GM18507 (cell line): ENCODE measurements at places on chromosomes 5 and 9.

DNA sequence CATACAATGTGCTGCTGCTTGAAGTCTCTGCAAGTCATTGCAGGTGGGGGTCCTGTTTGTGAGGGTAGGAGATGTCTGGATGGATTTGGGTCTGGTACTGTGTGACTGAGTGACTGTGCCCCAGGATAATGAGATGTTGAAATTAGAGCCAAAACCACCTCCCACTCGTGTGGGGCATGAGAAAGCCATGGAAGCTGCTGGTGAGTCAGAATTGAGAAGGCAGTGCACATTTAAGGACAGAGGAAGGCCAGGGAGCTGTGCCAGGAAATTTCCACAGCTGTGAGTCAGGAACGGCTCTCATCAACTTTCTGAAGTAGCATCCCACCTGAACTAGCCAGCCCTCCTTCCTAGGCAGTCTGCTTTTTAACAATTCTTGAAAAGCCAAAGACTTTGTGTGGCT, 229.8 kb downstream of the DRD1 start:
- DNase-seq, result no peak

DNA sequence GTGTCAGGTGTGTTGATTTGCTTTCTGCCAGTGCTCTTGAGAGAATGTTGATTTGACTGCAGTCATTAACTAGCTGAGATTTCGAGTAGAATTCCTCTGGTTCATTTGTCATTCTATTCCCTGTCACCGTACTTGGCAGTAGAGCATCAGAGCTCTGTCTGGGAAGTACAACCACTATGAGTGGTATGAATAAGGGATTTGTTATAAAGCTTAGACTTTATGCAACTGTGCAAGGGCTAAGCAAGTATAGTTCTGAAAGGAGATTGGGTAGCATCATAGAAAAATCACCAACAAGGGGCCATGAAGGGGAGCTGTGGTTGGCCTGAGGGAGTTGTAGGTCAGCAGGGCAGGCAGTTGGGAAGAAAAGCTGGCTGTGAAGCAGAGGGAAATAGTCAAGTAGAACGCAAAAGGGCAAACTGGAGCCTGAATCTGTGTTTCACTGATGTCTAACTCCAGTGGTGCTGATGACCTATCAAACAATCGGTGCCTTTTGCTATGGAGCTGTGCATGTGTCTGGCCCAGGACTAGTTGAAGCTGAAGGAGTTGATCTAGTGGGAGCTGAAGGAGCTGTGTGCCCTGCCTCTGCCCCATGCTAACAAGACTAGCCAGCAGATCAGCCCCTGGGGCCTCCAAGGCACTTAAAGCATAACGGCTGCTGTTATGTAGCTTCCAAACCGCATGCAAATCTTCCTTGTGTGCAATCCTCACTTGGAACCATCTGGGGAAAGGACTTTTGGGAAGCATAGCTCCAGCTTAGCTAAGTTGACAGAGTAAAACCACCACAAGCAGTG, 110.0 kb downstream of the SLC28A3 start:
- no peak for DNase-seq

DNA sequence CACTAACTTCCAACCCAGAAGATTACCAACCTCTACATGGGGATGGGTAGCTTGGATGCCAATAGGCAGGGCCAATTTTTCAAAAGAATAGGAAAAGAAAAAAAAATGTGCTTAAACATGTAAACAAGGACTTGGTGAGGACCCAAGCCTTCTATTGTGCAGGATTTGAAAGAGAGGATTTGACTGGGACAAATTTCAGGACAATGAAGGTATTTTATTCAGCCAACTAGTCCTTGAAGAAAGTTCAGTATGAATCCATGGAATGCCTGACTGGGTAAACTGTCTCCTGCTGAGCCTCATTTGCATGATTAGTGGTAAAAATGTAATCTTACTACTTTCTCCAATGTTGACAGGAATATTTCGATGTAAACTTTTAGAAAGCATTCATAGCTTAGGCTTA, 192.5 kb upstream of the RORB start:
- DNase-seq, result no peak

DNA sequence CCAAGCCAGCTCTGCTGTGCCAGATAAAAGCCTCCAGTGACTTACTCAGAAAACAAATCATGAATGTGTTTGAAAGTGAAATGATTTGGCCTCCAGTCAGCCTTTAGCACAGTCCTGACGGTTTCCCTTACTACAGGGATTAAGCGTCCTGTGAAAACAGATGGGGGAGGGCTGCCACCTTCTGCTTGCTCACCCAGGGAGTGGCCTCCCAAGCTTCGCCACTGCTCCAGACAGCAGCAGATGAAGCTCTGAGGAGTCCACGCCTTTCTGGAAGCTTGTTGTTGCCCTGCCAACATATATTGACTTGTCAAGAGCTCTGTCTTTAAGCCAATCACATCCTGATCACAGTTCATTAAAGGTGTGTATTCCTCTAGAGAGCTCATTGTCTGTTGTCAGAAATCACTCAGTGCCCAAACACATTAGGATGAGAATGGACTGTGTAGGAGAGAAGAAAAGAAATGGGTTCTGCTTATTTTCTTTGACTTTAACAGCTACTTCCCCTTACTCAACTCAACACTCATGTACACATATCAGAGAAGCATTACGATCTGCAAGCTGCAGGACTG, 4.9 kb upstream of the FYB1 start:
- DNase-seq, result no peak

- no peak for DNase-seq
Measured at GRCh38 chr5:137361280-137361679, 137.8 kb downstream of the SPOCK1 start.

DNA sequence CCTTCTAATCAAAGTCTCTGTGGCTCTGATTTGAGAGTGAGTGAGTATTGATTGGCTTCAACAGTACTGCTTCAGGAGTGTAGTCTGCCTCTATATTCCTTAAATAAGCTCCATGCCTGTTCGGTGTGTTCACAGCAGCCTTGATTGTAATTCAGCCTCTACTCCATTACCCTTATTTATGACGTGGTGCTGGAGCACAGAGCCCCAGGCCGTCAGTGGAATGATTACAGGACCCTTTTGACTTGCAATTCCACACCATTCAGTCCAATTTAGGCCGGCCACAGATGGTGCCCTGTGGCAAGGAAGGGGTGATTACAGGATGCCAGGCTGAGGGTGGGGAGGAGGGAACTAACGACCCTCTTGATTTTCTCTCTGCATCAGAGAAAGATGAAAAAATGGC, 110.3 kb downstream of the ASTN2 start:
- DNase-seq, result no peak

DNA sequence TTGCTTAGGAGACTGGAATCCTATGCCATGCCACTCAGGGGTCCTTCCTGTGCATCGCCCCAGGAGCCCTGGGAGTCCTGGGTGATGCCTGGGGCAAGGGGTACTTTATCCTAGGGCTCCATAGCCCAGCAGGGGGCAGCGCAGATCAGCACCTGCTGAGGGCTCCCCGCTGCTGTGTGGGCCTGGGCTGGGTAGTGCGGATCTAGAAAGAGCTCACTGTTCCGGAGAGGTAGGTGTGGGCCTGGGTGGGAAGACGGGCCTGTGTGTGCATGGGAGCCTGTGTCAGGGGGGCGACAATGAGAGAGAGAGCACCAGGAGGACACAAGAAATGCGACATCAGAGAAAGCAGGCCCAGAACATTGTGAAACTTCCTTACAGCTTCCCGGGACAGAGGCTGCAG, 11.4 kb upstream of the DAB2IP start:
- DNase-seq, result no peak

GRCh38 chr9:27198190-27198589, 89.2 kb downstream of the TEK start:
- no peak for DNase-seq

DNA sequence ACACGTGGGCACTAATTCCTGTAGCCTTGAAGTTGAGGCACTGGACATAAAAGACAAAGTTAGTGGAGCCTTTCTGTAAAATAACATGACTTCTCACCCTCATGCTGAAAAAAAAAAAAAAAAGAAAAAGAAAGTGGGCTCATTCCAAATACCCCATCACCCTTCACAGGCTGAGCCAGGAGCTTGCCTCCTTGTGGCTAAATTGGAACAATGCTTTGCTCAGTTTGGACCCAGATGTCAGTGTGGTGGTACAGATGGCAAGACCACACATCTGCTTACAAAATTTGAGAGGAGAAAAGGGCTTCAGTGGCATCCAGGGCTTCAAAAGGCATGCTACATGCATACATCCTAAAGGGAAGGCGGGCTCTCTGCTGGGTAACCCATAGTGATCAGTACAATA, 342.8 kb downstream of the EBF1 start:
- no peak for DNase-seq

- DNase-seq, result no peak
Measured at GRCh38 chr5:172559004-172559932, 81.8 kb upstream of the NEURL1B start.

- DNase-seq, result no peak
Measured at GRCh38 chr5:41503860-41504259, 6.5 kb downstream of the PLCXD3 start.

DNA sequence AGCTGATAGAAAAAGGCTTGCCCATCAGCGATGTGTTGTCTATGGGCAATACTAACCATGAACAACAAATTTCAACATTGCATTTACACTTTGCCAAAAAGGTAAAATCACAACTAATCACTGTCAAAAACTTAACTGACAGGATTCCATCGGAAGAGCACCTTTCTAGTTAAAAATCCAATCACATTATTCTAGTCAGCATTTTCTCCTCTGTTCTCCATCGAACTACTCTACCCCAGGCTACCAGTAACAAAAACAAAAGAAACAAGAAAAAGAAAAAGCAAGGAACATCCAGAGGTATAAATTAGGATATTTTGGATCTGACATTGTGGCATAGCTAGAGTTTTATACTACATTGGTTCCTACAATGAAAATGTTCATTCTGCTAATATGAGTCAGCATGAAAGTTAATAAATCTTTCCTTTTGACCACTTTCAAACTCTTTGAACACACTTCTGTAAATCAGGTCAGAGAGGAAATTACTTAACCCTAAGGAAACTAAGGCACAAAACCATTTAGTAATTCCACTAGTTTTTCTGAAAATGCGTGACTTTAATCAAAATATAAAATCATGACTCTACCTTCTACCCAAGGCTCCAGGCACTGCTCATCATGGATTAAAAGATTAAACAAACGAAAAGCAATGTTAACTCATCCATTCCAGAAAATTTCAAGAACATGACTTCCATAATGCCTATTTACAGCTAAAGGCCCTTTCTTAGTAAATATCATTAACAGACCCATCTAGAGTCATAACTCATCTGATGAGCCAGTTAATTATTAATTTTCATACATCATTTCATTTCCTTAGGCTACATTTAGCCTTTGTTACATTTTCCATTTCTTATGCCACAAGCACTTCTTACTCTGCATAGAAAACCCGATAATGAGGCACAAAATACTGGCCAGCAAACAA, 10.2 kb downstream of the GLIS3 start:
- DNase-seq, result no peak

DNA sequence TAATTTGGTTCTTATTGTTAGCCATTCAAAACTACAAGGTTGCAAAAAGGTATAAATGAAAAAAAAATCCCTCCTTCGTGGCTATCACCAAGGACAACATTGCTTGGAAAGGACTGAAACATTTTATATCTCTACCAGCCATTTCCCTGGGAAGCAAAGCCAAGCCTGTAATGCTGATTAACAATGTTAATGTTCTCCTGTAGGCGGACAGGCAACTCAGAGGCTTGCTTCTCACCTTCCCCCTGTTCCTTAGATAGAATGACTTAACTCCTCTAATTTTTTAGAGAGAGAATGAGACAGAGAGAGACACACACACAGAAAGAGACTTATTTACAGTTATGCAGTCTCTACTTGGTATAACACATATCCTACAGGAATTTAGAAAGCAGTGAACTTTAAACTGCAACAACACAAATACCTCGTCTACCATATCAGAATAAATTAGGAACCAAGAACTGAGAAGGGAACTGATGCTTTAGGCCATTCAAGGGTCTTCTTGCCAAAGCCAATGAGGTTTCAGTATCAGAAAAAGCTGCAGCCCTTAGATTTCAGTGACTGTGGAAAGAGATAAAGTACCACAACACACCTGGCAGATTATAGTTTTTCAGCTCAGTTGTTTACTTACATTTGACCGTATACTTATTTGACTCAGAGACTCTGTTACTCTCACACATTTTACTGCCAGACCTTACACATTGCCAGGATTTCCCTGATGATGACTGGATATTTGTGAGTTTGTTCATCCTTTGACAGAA, 20.9 kb upstream of the MAN2A1 start:
- no peak for DNase-seq

- DNase-seq, result no peak
Measured at GRCh38 chr5:2582106-2582505, 169.4 kb downstream of the IRX2 start.

- DNase-seq, result no peak
Measured at GRCh38 chr5:173720953-173721600, 104.6 kb upstream of the BOD1 start.

GRCh38 chr9:124662561-124662960, 108.5 kb downstream of the NR6A1 start:
- no peak for DNase-seq

- no peak for DNase-seq
Measured at GRCh38 chr5:178478370-178478769, 111.8 kb downstream of the COL23A1 start.
